ENCODE measurements at places on chromosomes 1 and 21.

DNA sequence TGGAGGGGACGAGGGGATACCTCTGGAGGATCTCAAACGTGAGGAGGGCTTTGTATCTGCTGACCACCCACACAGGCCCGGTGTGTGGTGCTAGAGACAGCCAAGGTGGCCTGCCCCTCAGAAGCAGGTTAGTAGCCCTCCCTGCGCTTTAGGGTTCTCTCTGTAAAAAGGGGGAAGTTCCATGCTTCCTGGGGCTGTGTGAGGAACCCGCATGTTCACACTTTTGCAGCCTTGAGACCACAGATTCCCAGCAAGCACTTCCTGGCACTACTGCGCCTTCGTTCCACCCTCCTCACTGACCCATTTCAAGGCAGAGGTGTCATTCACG, 7.9 kb upstream of the GUCA2B start:
- no peak overlapping the region for H3K27ac ChIP-seq

- no peak overlapping the region for H3K4me3 ChIP-seq
- H3K4me1 ChIP-seq = no peaks in the 10 kb centered on the region
- H3K36me3 ChIP-seq = no peaks in the 10 kb centered on the region
These were observed 176.2 kb downstream of the PCP4 start for GRCh38 chr21:40043423-40043822.

- no peak overlapping the region for H3K27ac ChIP-seq
- H3K27me3 ChIP-seq = peaks cover 6% of the 10 kb centered on the region
- peaks cover 5% of the 10 kb centered on the region for H3K4me1 ChIP-seq
- no peak for DNase-seq
- no peak overlapping the region for H3K4me3 ChIP-seq
- H3K36me3 ChIP-seq = no peaks in the 10 kb centered on the region
These were observed 3.2 kb upstream of the KIAA1614 start for GRCh38 chr1:180909462-180909976.

DNA sequence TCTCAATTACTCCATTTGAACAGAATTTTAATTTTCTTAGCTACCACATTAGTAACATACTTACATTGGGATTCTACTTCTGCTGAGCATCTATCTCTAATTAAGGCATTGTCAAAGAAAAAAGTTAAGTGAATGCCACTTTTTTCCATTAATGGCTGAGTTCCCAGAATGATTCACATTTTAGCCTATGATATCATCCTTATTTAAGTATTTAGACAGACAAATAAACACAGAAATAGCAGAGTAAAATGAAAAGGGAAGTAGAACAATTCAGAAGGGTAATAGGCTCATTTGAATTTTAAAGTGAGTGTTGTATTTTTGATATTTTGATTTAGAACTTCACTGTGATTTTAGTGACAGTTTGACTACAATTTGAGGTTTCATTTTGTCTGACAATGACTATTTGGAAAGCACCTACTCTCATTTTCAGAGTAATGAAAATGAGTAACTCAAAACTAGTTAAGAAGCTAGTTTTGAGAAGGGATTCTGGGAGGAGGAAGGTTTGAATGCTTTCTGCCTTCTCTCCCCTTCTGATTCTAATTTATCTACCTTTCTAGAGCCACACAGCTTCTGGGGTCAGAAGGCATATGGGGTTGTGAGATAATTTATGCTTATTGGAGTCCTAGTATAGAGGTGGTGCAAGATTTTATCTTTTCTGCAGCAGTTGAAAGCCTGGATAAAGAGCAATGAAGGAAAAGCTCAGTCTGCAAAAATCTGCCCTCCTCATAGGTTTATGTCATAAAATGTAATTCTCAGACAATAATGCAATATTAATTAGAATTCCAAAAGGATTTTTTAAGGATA, 15.5 kb downstream of the LYPLAL1 start:
- H3K4me3 ChIP-seq = no peak overlapping the region
- peak; percentile 43 for DNase-seq
- no peak overlapping the region for H3K27ac ChIP-seq
- H3K36me3 ChIP-seq = no peaks in the 10 kb centered on the region
- H3K4me1 ChIP-seq = peaks cover 15% of the 10 kb centered on the region
- H3K27me3 ChIP-seq = no peaks in the 10 kb centered on the region

- H3K27me3 ChIP-seq = no peaks in the 10 kb centered on the region
- peaks cover 6% of the 10 kb centered on the region for H3K4me1 ChIP-seq
- no peak overlapping the region for H3K27ac ChIP-seq
- no peak overlapping the region for H3K4me3 ChIP-seq
- H3K36me3 ChIP-seq = no peaks in the 10 kb centered on the region
These were observed 132.6 kb downstream of the DHRS3 start for GRCh38 chr1:12485231-12486058.

- no peaks in the 10 kb centered on the region for H3K4me1 ChIP-seq
- DNase-seq = no peak
- H3K36me3 ChIP-seq = no peaks in the 10 kb centered on the region
- no peak overlapping the region for H3K4me3 ChIP-seq
These were observed 17.7 kb upstream of the PTPRC start for GRCh38 chr1:198620951-198621824.

DNA sequence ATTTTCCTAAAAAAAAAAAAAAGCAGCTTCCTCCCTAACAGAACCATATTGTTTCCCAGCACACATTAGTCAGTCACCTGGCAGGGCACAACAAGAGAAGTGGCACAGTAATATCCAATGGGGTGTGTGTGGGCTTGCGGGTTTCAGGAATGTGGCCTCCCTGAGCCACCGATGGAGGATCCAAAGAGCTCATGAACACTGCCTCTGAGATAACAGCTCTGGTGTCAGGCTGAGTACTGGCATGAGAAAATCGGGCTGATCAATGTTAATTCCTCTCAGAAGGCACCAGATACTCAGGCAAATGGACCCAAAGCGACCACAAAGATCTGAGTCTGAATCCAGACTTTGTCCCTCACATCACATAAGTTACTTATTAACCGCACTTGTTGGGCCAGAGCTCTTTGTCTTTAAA, 2.2 kb upstream of the LYPD8 start:
- no peak overlapping the region for H3K4me3 ChIP-seq
- H3K27me3 ChIP-seq = no peaks in the 10 kb centered on the region
- H3K27ac ChIP-seq = no peak overlapping the region
- no peaks in the 10 kb centered on the region for H3K36me3 ChIP-seq
- no peak for DNase-seq

DNA sequence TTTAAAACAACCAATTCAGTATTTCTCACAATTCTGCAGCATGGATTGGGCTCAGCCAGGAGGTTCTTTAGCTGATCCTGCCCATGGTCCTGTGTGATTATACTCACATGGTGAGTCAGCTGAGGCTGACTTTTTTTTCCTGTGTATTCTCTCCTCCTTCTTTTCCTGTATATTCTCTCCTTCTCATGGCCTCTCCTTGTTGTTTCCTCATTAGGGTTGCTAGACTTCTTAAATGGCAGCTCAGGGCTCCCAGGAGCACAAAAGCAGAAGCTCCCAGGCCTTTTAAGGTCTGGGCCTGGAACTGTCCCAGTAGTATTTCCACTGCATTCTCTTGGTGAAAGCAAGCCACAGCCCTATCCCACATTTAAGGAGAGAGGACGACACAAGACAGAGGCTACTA, 26.8 kb downstream of the VANGL1 start:
- no peak for DNase-seq
- H3K4me3 ChIP-seq = no peak overlapping the region
- H3K27me3 ChIP-seq = no peaks in the 10 kb centered on the region
- no peak overlapping the region for H3K27ac ChIP-seq
- no peaks in the 10 kb centered on the region for H3K4me1 ChIP-seq
- peaks cover 20% of the 10 kb centered on the region for H3K36me3 ChIP-seq

- no peak overlapping the region for H3K27ac ChIP-seq
- no peaks in the 10 kb centered on the region for H3K4me1 ChIP-seq
- no peaks in the 10 kb centered on the region for H3K36me3 ChIP-seq
- DNase-seq = no peak
- no peak overlapping the region for H3K4me3 ChIP-seq
- H3K27me3 ChIP-seq = peaks cover 14% of the 10 kb centered on the region
These were observed 45.1 kb downstream of the FYB2 start for GRCh38 chr1:56774067-56774609.

GRCh38 chr1:34842952-34843371, 16.6 kb downstream of the SMIM12 start:
- H3K4me1 ChIP-seq = no peaks in the 10 kb centered on the region
- no peaks in the 10 kb centered on the region for H3K36me3 ChIP-seq
- no peak for DNase-seq
- H3K27ac ChIP-seq = no peak overlapping the region
- no peak overlapping the region for H3K4me3 ChIP-seq

GRCh38 chr1:207813512-207813881, 61.6 kb downstream of the CD46 start:
- no peak overlapping the region for H3K4me3 ChIP-seq
- H3K36me3 ChIP-seq = no peaks in the 10 kb centered on the region
- no peak for DNase-seq
- no peak overlapping the region for H3K27ac ChIP-seq
- no peaks in the 10 kb centered on the region for H3K4me1 ChIP-seq

- no peak overlapping the region for H3K27ac ChIP-seq
- peaks cover 24% of the 10 kb centered on the region for H3K27me3 ChIP-seq
- H3K36me3 ChIP-seq = no peaks in the 10 kb centered on the region
- DNase-seq = no peak
- no peak overlapping the region for H3K4me3 ChIP-seq
These were observed 2.1 kb downstream of the BCAR3 start for GRCh38 chr1:93679546-93679945.
